ENCODE measurements at places on chromosomes 5 and 9.

DNA sequence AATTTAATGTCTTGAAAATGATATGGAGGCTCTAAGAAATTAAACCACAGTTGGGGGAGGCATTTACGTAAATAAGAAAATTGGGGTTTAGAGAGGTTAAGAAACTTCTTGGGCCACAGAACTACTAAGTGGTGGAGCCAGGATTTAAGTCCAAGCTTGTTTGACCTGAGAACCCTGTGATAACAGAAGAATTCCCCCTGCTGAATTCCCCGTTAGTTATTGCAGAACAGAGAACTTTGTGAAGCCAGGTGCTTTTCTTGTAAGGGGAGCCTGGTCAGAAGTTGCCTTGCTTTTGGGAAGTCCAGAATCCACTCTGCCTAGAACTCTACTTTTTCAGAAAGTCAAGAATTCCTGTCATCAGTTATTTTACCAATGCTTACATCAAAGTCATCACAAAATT, 309.3 kb upstream of the SEMA6A start:
- no peak for DNase-seq

DNA sequence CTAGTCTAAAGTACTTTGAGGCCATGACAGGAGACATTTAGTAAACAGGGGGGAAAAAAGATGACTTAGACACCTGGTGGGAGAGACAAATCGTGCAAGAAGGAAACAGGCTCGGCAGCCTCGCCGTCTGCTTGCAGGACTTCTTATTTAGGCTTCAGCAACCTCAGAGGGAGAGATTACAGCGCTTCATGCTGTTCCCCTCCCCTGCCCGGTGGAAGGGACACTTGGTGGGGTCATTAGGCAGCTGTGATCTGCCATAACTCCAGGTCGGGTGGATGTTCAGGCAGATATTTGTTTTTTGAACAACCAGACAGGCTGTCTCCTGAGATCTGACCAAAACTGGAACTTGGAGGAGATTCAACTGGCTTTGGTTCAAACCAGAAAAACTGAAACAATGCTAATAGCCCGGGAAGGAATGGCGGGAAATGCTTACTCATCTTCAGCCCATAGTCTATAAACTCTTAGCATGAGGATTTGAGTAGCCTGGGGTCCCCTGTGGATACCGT, 38.1 kb upstream of the CD180 start:
- no peak for DNase-seq

- no peak for DNase-seq
Observed at GRCh38 chr9:75609401-75609800, 281.1 kb upstream of the PCSK5 start.

- DNase-seq: no peak
Observed at GRCh38 chr9:7147121-7148090, 389.6 kb downstream of the KDM4C start.

GRCh38 chr9:91240596-91241165, 121.0 kb downstream of the AUH start:
- no peak for DNase-seq

- no peak for DNase-seq
Observed at GRCh38 chr5:173230690-173231380, 4.2 kb downstream of the NKX2-5 start.

- no peak for DNase-seq
Observed at GRCh38 chr5:139287890-139288635, 5.5 kb upstream of the MATR3 start.

- DNase-seq: no peak
Observed at GRCh38 chr5:171258737-171259415, 50.2 kb upstream of the TLX3 start.

DNA sequence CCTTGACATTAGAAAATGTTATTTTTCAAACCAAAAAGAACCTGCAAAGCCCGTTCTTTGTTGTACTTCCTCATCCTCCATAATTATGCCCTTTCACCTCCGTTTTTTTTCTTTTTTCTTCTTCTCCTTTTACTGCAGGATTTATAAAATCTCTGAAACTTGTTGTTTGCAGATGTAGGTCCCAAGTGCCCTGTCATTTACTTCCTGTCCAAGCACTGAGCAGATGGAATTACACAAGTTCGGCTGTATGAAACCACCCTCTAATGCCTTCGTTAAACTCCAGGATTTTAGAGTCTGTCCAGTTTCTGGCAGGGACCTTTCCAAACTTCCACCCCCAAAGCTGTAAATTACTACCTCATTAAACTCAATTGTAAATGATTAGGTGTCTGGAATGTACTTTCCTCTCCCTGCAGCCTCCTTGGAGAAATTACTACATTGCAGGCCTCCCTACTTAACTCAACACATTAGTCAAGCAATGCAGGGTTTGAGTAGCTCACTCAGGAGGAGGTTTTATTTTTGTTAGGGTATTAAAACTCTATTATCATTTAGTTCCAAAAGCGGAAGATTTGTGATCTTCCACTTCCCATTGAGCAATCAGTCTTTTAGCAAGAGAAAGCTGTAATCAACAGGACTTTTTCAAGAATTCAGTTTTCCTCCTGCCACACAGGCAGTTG, 125.6 kb upstream of the LPAR1 start:
- DNase-seq: no peak

DNA sequence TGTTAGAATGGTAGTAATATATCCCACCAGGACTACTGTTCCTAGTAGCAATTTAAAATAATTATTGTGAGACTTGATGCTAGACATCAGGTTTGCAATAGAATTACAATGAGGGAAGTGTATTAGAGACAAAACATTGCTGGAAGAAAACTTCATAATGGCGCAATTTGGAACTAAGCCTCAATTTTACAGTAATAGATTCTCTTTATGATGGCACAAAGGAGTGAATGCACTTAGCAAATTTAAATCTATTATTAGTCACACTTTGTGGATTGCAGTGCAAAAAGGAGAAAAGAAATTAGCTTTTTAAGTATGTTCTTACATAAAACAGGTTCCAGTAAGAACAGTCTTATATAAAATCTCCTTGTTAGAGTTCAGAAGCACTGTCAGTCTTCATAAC, 358.3 kb downstream of the KIAA0825 start:
- DNase-seq: no peak

DNA sequence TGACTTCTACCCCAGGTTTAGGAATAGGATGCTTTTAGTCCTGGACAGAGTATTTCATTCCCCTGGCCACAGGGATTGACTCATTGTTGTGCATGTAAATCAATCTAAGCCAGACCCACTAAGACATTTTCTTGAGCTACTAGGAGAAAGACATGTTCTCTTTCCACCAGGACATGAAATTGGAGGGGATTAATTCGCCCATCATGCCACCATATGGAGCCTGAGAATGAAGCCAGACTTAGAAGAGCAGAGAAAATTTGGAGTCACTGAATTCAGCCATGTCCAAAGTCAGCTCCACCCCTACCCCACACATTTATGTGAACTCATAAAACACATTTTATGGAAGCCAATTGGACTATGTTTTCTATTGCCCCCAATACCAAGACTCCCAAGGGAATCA, 322.5 kb downstream of the NFIB start:
- DNase-seq: no peak

- DNase-seq: no peak
Observed at GRCh38 chr5:172085738-172086137, 79.3 kb upstream of the FBXW11 start.

DNA sequence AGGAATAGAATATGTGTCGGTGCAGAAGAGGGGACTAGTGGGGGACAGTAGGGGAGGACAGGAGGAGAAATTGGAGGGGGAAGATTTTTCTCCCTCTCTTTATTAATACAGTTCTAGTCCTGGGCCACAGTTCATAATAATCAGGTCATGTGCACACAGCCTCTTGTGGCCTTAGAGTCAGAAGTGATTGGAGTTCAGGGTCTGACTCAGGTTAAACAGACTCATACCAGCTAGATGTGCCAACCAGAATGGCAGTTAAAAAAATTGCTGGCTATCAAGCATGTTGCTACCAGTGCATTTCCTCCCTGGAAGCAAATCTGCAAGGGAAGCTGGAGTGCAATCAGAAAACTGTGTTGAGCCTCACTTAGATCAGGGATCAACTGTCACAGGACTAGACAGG, 132.7 kb upstream of the MAP1B start:
- DNase-seq: no peak

GRCh38 chr5:120158211-120158610, 305.9 kb upstream of the PRR16 start:
- no peak for DNase-seq

DNA sequence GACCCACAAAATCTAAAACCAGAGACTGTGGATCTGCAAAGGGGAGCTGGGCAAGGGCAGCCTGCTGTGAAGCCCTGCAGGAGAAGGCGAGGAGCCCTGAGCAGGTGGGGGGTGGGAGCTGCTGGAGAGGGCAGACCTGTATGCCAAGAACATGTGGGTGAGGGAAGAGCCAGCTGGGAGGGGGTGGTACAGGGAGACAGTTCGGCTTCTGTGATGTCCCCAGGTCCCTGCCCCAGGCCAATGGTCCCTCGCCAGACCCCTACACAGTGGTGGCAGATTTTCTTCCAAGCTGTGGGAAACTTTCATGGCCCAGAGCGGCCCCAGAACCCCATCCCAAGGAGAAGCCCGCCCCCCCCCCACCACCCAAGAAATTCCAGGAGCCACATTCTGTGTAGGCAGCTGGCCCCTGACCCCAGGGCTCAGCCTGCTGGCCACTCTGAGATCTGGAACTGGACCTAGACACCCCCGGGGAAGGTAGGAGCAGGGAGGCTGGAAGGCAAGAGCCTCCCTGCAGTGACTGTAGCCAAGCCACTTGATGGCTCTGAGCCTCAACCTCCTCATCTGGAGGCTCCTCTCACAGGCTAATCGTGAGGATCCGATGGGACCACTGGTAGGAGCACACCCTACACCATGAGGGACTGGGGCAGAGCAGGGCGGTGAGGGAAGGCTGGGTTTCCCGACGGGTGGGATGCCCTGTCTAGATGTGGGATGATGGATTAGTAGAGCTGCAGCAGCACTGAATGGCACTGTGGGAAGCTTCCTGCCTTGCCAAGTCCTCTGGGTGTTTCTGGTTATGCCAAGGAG, 22.6 kb upstream of the CSF1R start:
- no peak for DNase-seq

- no peak for DNase-seq
Observed at GRCh38 chr9:116144555-116144954, 9.0 kb upstream of the PAPPA start.

DNA sequence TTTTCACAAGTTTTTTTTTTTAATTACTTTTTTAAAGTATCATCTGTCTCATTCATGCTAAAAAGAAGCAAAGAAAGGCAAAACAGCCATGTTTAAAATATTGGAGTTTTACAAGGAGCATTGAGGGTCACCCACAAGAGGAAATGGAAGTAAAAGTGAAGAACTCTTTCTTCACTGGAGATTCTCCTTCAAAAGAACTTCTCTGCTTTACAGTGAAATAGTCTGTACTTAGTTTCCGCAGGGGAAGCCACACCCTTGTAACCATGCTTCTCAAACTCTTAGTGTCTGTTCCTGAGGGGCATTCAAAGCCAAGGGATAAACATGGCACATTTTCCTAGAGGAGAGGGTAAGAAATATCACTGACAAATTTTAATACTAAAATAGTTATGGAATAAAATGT, 8.6 kb downstream of the C9orf72 start:
- DNase-seq: no peak

DNA sequence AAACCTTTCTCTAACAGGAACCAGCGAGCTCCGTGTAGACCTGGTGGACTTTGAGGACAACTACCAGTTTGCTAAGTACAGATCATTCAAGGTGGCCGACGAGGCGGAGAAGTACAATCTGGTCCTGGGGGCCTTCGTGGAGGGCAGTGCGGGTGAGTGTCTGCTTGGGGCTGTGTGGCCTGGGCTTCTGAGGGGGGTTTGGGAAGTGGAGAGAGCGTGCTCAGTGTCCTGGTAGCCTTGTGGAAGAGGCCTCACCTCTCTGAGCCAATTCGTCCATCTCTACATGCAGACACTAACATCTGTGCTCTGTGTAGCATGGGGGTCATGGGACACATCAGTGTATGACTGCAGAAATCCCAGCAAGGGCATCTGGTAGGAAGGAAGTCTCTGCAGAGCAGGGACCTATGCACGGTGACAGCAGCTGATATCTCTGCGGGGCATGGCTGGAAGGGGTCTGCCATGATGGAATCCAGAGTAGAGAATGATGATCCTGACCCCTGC, 5.9 kb downstream of the FCN2 start:
- no peak for DNase-seq

GRCh38 chr5:45252978-45253377, 443.2 kb downstream of the HCN1 start:
- no peak for DNase-seq

DNA sequence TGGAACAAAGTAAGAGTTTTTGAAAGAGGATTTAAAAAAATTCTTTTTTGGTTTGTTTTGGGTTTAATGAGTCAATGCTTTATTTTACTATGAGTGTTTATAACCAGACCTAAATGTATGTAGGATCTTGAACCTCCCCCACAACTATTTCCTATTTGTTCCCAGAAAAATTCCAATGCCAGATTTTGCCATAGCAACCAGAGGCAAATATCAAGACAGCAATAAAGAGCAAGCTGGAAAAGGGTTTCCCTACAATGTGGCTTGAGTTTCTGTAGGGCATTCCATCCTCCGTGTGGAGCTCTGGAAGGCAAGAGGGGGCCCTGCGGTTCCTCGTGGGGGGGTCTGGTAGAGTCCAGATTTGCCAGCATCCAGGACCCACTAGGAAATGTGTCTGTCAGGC, 27.8 kb upstream of the GDNF start:
- no peak for DNase-seq

DNA sequence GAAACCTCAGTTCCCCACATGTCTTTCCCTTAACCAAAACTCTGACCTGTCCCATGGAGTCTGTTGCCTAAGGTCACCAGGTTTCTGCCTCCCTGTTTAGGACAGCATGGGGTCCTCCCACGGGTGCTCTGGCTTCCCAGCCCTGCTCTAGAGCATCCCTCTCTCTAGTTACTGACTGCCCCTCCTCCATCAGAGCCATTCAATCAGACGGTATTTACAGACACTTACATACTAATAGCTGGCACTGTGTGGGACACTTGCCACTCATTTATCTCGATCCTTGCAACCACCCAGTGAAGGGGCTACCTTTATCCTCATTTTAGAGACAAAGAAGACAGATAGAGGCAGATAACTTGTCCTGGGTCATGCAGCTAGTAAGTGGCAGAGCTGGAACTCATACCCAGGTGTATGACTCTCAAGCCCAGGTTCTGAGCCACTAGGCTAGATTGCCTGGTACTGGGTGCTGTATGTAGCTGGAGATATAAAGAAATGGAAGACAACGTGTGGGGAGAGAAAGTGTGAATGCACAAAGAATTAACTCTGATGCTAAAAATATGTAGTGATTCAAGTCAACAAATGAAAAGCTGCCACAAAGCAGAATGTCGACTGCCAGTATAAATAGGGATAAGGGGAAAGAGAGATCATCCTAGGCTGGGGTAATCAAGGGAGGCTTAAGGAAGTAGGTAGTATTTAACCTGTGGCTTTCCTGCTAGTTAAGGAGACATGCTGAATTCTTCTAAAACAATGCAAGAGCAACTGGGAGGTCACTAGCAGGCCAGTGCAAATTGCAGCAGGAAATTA, 52.5 kb upstream of the PDE8B start:
- no peak for DNase-seq

Data from KG1 (cell line).